Fibroblast of skin of scalp (primary cell): ENCODE measurements at places on chromosomes 1 and 21.

DNA sequence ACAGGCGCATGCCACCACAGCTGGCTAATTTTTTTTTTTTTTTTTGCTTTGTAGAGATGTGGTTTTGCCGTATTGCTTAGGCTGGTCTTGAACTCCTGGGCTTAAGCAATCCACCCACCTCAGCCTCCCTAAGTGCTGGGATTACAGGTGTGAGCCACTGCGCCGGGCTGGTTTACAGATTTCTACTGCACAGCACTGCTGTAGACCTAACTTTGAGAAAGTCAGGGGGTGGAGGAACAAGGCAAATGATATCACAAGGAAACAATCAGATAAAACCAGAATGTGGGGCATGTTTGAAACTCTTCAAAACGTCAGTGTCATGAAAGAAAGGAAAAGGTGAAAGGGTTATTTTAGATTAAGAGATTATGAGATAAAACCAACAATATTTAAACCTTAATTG is 45.3 kb downstream of the URB2 start:
- no peak for DNase-seq

DNA sequence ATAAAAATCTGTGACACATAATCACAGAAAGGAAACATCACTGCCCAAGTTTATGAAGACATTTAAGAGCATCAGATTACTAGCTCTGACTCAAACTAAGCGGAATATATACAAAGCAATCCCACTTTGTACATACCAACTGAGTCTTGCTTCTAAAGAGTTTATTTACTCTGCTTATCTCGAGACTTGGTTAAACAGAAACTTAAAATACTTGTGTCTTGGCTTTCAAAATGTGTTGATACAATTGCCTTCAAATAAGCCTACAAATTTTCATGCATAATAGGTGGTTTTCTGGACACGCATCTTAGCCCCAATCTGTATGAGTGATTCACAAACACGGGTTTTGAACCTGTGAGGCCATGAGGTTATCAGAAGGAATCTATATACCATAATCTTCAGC is 21.0 kb downstream of the CD160 start:
- peak; percentile 16 for DNase-seq

DNA sequence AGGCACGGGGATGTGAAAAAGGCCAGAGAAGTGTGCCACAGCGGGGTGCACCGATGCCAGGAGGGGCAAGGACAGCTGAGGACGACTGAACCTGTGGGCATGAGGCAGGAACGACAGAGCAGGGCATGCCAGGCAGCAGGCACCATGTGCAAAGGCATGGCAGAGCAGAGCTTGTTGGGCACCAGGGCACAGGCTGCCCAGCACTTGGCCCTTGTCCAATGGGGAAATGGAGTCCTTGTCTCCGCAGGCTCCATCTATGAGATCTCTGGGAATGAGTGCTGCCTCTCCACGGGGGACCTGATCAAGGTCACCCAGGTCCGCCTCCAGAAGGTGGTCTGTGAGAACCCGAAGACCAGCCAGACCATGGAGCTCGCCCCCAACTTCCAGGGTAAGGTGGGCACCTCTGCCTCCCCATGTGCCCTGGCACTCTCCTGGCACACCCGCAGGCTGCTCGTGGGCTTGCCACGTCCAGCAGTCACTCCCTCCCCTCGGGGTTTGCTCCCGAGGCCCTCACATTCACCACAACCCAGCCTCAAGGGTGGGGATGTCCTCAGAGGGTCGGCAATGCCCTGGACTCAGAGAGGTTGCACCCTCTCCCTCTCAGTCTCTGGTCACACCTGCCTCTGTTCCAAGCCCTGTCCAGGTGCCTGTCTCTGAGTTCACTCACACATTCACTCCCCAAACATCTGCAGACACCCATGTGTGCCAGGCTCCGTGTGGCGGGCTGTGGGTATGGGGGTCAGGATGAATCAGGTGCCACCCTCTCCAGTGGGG is 4.2 kb downstream of the THEMIS2 start:
- no peak for DNase-seq

- no peak for DNase-seq
These were observed 1.6 kb downstream of the E2F2 start for GRCh38 chr1:23529146-23530086.

GRCh38 chr21:15015622-15016471 is 49.0 kb downstream of the NRIP1 start:
- DNase-seq = peak; percentile 86

GRCh38 chr1:100423832-100424337 is 71.6 kb downstream of the CDC14A start:
- DNase-seq = no peak

DNA sequence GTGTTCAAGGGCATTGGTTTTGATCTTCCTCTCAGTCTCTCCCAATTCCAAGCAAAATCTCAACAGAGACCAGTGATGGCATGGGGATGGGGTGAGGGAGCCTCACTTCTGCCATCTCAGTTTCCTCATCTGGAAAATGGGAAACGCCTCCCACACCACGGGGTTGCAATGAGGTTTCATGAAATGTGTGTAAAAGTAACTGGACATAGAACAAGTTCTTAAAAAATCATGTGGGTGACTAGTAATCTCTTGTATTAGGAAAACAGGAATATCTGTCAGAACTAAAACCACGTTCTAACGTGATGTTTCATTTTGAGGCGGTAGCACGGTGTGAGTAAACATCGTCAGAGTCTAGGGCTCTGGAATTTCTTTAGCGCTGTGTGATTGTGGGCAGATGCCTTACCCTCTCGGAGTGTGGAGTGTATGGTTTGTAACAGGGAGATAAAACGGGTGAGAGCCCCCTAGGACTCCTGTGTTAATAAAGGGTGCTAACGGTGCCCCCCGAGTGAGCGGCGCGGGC is 55.5 kb upstream of the DNAJC6 start:
- no peak for DNase-seq

GRCh38 chr1:72322910-72323309 is 40.6 kb upstream of the NEGR1 start:
- no peak for DNase-seq

- no peak for DNase-seq
These were observed 5.4 kb upstream of the TNFRSF4 start for GRCh38 chr1:1219341-1219740.

DNA sequence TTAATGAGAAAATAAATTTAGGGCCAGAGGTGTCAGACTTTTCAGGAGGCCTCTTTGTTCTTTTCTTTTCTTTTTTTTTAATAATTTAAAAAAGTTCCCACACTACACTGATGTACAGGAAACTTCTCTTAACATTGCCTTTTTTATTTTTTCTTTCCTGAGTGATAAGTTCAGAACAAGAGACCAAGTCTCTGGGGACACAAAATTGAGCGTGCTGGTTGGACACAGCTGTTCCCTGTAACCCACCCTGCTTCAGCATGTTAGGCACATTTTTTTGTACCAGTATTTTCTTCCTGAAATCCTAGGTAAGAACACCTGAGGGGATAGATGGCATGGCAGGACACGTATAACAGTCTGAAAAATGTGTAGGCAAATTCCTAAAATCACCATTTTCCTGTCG is 50.1 kb downstream of the PBX1 start:
- peak; percentile 39 for DNase-seq

DNA sequence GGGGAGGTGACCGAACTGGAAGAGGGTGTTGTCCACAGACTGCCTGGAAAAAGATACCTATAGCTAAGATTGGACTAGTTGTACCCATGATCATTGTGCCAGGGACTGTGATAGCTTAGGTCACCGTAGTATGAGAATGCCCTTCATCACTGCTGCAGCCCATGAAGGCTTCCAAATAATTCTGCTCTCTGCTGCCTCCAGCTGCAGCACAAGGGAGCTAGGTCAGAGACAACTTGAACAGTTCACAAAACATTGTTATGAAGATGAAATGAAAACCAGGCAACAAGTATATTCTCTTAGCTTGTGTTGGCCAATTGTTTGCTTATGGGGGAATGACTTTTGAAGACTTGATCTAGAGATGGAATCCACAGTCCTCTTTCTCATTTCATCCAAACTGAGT is 246.7 kb downstream of the MRPL39 start:
- no peak for DNase-seq

- DNase-seq = no peak
These were observed 77.0 kb upstream of the DPH5 start for GRCh38 chr1:101102426-101103156.

- no peak for DNase-seq
These were observed 58.1 kb upstream of the SH3GLB1 start for GRCh38 chr1:86646256-86646655.

DNA sequence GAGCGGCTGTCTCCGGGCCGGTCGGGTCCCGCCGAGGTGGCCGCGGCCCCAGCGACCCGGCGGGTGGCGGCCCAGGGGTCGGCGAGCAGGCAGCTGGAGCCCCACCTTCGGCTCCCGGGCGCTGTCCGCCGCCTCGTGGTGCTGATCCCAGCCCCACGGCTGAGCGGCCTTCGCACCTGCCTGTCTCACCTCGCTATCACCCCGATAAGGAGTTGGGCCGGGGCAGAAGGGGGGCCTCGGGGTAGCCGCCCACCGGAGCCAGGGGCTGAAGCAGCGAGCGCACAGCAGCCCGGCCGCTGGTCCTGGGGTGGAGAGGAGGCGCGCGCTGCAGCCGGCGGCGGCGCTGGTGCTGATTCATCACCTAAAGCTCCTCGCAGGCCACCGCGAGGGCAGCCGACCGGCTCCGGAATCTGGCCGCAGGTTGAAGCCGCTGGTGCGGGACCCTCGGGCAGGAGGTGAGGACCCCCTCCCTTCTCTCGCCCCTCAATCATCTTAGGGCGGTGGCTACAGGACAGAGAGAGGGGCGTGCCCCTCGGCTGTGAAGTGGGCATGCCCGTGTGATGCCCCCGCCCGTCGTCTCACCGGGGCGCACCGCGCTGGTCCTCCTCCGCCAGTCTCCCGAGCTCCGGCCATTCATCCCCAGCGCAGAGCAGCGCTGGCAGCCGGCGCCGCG is 575 bp downstream of the TRIM67 start:
- peak; percentile 37 for DNase-seq

GRCh38 chr1:173426057-173426456 is 51.1 kb upstream of the PRDX6 start:
- no peak for DNase-seq

DNA sequence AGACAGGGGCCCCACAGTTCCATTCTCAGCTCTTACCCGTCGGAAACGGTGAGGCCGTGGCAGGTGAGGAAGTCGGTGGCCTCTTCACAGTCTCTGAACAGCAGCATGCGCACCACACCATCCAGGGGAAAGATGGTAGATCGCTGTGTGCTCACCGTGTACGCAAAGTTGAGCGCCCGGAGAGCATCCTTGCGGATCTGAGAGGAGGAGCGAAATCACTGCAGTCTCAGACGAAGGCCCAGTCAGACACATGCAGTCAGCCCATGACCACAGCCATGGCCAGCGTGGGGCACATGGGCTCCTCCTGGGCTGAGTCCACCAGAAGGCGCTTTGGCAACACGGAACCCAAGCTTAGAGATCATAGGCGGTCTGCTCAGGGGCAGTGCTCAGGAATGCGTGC is 18.5 kb downstream of the MCM3AP start:
- DNase-seq = no peak

- no peak for DNase-seq
These were observed 59.8 kb downstream of the ADCY10 start for GRCh38 chr1:167854184-167854583.

DNA sequence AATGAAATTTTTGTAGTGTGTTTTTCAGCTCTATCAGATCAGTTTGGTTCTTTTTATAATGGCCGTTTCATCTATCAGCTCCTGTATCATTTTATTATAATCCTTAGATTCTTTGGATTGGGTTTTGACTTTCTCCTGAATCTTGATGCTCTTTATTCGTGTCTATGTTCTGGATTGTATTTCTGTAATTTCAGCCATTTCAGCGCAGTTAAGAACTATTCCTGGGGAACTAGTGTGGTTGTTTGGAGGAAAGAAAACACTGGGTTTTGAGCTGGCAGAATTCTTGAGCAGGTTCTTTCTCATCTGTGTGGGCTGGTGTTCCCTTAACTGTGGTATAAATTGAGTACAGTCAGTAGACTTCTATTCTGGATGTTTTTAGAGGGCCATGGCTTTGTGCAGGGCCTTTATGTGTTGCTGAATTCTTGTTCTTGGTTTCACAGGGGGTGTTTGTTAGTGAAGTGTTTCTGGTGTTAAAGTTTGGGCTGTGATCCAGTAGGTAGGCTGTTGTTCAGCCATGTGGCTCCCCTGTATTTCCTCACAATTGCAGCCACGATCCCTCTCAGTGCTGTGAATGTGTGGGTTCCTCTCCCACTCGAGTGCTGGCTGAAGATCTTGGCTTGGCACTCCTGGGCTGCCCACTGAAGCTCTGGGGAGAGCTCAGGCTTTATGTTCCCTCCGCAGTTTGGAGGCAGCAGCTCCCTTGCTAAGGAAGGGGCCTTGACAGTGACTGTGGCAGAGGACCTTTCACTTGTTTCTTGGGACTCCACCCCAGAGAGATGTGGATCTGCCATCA is 56.0 kb upstream of the CCDC190 start:
- DNase-seq = no peak

GRCh38 chr1:224106568-224107281 is 7.2 kb upstream of the FBXO28 start:
- DNase-seq = peak; percentile 38

GRCh38 chr1:205091043-205091740 is 6.9 kb upstream of the TMEM81 start:
- DNase-seq = no peak

GRCh38 chr1:58837886-58838285 is 54.0 kb upstream of the JUN start:
- no peak for DNase-seq

GRCh38 chr1:32204943-32205361 is 519 bp upstream of the IQCC start:
- no peak for DNase-seq

DNA sequence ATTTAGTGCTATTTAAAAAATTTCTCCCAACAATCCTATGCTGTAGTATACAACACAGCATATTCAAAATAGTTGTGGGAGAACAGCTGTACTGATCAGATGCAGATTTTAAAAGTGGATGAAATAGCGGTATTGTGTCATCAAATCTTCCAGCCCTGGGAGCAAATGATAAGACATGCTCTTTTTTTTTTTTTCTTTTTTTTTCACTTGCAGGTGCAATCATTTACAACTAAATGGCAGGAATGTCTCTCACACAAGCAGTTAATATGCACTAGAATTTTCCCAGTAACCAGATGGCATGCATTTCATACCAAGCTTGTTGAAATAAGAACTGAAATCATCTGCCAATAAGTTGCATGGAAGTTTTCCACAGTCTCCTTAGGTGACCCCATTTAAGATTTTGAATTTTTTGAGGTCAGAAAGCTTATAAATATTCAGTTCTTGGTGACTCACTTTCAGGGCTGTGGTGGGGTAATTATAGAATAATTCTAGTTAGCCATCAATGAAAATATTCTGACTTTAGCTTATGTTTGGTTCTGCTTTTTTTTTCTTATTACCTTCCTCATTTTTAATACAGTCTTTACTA is 623.9 kb upstream of the NR5A2 start:
- peak; percentile 97 for DNase-seq

DNA sequence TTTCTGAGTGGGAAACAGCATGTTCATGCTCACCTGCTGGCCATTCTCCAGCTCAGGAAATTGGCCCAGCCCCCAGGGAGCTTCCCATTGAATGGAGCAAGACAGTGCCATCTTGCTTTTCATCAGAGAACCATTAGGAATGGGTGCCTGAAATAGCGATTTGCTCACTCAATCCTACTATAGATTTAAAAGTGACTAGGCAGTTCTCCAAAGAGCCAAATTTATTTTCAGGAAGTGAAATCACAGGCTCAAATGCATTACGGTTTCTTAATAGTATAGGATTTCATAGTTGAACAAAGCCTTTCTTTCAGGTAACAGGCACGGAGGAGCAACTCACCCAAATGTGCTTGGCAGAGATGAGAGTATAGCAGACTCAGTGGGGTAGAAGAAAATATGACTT is 272.1 kb downstream of the GRIK1 start:
- no peak for DNase-seq
